ENCODE measurements at places on chromosomes 1 and 21.

- no peak for DNase-seq
Observed at GRCh38 chr1:207519505-207520399, 23.8 kb downstream of the CR1 start.

- DNase-seq: no peak
Observed at GRCh38 chr1:59718989-59719360, 95.8 kb upstream of the HOOK1 start.

DNA sequence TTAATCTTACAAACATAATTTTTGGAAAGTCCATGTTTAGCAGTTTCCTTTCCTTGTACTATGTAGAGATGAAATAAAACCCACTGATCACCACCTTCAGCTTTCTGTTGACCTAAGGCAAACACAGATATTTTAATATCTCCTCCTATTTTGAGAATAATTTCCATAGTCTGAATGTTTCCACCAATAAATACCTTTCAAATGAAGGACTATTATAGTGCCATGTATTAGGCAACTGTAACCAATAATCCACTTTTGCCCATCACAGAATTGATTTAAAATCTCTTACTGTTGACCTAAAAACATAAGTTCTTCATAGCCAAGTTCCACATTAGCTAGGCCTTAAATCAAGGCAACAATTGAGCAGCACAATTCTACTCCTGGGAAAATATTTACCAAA is 1.8 kb downstream of the CDC42BPA start:
- DNase-seq: no peak

DNA sequence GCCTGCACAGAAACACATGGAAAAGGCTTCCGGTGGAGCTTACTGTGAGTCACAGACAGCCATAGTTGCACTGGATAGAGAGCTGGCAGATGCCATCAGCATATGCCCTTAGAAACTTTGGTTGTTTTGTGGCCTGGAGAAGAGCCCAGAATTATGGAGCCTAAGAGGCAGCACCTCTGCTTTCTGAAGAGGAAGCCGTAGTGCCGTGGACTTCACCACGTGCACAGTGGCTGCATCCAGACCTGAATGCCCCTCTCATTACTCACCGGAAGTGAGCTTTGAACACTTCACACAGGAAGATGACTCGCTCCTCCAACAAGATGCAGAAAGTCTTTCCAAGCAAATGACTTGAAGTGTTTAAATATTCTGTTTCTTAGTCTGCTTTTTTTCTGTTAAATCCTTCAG is 28.4 kb downstream of the JUN start:
- DNase-seq: peak; percentile 14

DNA sequence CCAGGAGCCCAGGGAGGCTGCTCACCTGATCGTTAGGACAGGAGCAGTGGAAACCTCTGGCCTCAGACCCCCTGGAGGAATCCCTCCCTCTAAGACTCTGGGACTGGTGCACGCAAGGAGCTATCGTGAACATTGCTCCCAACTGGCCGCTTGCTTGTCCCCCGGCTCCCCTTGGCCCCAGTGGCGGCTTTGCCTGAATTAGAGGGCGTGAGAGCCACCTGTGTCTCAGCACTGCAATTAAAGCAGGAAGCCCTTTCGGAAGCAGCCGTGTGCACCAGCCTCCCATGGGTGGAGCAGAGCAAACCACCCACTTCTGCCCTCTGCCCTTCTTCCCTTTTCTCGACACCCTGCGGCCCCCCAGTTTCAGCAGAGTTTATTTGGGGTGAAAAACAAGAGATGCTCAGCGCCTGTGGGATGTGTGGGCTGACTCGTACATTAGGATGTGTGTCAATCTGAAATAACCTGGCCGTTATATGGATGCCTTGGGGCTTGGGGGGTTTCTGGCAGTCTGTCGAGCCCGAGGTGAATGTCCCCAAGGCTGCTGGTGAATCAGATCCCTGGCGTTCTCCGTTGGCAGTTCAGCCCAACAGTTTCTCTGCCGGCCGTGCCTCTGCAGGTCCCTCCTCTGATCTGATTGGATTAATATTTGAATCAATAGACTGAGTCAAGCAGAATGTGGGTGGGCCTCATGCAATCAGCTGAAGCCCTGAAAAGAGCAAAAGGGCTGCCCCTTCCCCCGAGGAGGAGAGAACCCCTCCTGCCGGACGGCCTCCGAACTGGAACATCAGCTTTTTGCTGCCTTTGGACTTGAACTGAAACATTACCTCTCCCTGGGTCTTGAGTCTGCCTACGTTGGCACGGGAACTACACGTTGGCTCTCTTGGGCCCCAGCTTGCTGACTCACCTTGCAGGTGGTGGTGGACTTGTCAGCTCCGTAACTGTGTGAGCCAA is 7.3 kb upstream of the UMODL1 start:
- peak; percentile 41 for DNase-seq

DNA sequence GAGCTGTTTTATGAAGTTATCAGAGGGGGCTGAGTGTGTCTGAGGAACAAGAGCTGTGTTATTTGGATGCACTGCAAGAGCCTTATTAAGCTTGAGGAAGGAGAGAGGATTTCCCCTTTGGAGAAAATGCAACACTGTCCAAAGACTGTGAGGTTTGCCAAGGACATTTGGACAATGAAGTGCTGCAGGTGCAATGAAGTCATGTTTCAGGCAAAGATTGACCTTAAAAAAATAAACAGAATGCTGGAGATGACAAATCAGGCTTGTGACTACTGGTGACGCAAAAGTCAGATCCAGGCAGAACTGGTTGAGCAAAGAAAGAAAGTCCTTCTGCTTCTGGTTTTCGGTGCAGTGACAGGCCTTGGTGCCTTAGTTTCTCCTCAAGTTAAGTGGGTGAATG is 125.2 kb upstream of the KIAA0040 start:
- no peak for DNase-seq

GRCh38 chr21:17386498-17386897 is 126.3 kb upstream of the CXADR start:
- no peak for DNase-seq

- DNase-seq: no peak
Observed at GRCh38 chr1:215581896-215582295, 14.8 kb downstream of the KCTD3 start.

DNA sequence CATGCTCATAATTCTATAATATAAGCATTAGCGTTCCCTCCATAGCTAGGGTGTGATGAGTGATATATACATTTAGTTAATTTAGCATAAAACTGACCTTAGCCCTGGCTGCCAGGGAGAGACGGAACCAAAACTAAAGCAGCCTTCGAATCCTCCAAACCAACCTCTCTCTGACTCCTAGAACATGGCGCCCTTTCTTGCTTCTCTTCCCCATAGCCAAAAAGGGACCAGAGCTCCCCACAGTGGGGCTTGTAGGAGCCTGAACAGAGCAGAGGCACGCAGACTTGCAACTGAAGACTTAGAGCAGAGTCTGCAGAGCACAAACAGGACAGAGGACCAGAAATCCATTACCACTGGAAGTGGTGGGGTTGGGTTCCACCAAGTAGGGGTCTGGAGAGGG is 17.7 kb downstream of the IRF2BP2 start:
- DNase-seq: no peak

DNA sequence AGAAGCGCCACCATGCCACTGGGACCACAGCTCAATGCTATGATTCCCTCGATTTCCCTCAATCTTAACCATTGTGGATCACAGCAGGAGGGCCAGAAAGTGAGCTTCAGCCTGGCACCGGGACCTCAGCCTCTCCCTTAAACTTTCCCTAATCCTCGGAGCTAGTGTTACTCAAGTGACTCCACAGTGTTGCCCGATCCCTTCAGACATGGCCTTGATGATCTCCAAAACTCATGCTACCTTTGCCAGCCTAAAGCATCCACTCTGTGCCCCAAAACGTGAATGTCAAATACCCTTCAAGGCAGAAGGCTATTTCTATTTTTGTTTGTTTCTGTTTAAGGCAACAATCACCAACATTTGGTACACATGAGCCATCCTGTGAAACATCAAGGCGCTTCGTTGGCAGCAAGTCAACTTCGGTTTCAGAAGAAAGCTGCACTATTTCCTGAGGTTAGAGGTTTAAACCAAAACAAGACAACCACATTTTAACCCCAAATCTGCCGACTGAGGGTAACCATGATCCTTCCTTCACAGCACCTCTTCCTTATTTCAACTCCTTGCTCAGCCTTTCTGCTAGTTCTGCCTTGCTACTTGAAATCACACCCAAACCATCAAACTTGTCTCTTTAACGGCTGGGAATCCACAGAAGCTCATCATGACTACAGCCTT is 94.4 kb upstream of the KRTAP19-8 start:
- DNase-seq: peak; percentile 65

DNA sequence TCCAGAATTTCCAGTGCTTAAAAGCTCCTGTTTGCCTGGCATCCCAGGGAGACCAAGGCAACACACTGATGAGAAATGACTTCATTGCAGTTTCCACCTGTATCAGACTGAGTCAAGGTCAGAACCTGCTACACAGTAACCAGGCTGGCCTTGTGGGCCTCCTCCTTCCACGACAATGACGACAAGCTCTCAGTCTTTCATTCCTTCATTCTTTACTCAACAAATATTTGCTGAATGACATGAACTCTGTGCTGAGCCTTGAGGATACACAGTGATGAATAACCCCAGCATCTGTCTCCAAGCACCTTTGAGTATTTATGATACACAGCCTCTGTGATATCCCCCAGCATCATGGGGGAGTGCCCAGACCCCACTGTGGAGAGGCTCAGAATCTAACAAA is 8.9 kb upstream of the LCE5A start:
- no peak for DNase-seq

DNA sequence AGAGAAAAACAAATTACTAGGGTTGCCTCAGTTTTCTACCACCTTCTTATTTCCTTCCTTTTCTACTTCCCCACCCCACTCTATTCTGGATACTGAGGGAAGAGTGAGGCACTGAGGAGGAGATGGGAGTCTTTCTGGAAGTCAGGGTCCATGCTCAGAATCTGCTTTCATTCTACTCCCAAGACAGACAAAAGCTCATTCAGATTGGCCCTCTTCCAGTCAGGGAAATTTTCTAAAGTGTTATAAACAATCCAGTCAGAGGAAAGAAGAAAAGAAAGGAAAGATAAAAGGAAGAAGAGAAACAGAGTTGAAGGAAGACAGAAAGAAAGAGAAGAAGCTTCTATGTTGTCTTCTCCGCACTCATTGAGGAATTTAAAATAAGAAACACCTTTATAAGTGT is 228.6 kb downstream of the COP1 start:
- no peak for DNase-seq

- DNase-seq: no peak
Observed at GRCh38 chr1:110165761-110166231, 15.5 kb downstream of the SLC6A17 start.

DNA sequence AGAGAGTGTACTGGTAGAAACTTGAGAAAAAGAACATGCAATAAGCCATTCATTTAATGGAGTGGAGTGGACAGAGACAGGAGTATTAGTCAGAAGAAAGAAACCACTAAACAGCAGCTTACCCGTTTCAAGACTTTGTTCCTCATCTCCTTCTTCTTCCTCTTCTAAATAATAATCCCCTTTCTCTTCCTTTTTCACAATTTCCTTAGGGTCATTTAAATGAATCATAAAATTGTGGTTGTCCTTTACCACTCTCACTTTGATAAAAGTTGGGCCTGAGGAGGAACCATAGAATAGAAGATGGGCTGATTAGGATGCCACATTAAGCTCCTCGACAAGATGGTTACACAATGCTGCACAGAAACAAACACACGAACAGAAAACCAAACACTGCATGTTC is 109.6 kb downstream of the WDR3 start:
- DNase-seq: no peak

- no peak for DNase-seq
Observed at GRCh38 chr1:183418696-183419095, 516 bp upstream of the NMNAT2 start.

GRCh38 chr1:52288286-52288685 is 77.7 kb downstream of the CC2D1B start:
- DNase-seq: no peak

- DNase-seq: no peak
Observed at GRCh38 chr1:163410073-163410999, 88.6 kb downstream of the NUF2 start.

- DNase-seq: no peak
Observed at GRCh38 chr1:176717066-176717750, 254.2 kb downstream of the PAPPA2 start.

GRCh38 chr1:9996624-9997582 is at the start of gene RBP7:
Gene RBP7 (plus strand): TSS chr1:9997228. CDS start chr1:9997259, 31 bp downstream.
- DNase-seq: no peak

DNA sequence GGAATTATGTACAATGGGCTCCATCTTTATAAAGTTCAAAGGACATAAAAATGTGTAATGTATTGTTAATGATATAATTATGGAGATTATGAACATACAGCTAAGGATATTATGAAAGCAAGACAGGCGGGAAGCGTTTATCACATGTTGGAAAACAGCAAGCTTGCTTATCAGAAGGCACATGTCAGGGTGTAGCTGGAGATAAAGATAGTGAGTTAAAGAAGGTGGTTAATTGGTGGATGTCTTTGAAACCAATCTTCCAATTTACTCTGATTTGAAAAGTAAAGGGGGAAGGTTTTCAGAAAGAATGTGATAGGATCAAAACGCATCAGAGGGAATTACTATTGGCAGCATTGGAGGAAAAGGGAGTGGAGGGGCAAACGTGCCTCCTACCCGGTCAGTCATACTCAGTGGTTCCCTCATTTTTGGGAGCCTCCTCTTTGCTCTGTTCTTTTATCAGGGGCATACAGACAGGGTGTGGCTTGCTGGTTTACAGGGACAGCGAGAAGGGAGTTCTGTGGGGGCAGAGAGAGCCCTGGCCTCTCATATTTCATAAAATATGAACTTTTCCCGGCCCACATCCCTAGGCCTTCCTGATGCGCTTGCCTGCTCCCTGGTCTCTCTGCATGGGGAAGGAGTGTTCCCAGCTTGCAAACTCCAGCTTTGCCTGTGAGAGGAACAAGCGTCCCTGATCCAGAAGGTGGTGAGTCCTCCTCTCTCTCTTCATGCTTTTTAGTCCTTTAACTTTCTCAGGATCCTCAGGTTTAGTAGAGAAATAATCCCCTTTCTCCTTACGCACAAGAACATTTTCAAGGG is 8.0 kb upstream of the SVBP start:
- no peak for DNase-seq

- no peak for DNase-seq
Observed at GRCh38 chr1:208899438-208899837, 655.3 kb upstream of the PLXNA2 start.

DNA sequence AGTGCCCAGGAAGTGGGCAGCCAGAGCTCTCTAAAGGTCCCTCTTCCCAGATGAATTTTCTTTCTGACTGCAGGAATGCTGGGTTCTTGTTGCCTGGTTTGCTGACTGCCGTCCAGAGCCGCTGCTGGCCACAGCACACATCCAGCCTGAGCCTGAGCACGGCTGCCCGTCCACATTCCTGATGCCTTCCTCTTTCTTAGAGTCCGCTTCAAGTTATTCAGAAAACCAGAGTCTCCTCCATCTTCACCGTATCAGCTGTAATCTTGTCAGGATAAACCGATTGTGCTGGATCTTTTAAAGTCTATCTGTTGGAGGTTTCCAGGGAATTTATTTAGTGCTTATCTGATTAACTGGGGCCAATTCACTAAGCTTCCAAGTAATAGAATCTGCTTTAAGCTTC is 84.8 kb upstream of the BCAR3 start:
- DNase-seq: no peak
